ENCODE measurements at places on chromosomes 3 and 15.

- no peak overlapping the region for H3K4me3 ChIP-seq
- DNase-seq: no peak
- H3K4me1 ChIP-seq: no peaks in the 10 kb centered on the region
- H3K27ac ChIP-seq: no peak overlapping the region
Measured at GRCh38 chr3:183701744-183702143, 4.1 kb downstream of the YEATS2 start.

- no peak for DNase-seq
- H3K36me3 ChIP-seq: no peaks in the 10 kb centered on the region
- H3K27ac ChIP-seq: no peak overlapping the region
- H3K4me3 ChIP-seq: no peak overlapping the region
- no peaks in the 10 kb centered on the region for H3K27me3 ChIP-seq
Measured at GRCh38 chr3:64361962-64362735, 136.9 kb upstream of the PRICKLE2 start.

DNA sequence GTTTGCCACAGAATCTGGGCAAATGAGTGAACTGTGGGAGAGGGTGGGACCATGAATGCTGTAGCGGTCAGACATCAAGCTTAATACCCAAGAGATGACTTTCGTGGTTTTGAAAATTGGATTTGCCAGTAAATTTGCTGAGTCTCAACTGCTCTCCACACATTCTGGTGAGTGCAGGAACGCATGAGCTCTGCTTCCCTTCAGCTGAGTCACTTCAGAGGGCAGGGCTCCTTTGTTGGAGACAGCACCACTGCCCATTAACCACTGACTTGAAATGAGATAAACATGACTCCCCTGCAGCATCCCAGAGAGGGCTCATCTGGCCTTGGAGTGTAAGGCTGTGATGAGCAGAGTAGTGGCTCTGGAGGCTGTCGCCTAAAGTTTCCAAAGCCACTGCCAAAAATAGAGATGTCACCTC, 22.6 kb downstream of the RARRES1 start:
- no peak for DNase-seq
- no peak overlapping the region for H3K4me3 ChIP-seq
- H3K27me3 ChIP-seq: no peaks in the 10 kb centered on the region
- H3K27ac ChIP-seq: no peak overlapping the region
- no peaks in the 10 kb centered on the region for H3K4me1 ChIP-seq

- DNase-seq: no peak
- peaks cover 2% of the 10 kb centered on the region for H3K27me3 ChIP-seq
- no peaks in the 10 kb centered on the region for H3K36me3 ChIP-seq
Measured at GRCh38 chr15:88912500-88912921, 668 bp downstream of the MFGE8 start.

All from GM12878 (cell line).